NCI-H2081 treated with DMSO at 0.1 percent for 48 hours (cell line): ENCODE measurements at places on chromosomes 5 and 9.

GRCh38 chr5:14266686-14267085 lies 123.5 kb downstream of the TRIO start:
- no peak for DNase-seq

- no peak for DNase-seq
These were observed 6.6 kb downstream of the FLT4 start for GRCh38 chr5:180642779-180643178.

DNA sequence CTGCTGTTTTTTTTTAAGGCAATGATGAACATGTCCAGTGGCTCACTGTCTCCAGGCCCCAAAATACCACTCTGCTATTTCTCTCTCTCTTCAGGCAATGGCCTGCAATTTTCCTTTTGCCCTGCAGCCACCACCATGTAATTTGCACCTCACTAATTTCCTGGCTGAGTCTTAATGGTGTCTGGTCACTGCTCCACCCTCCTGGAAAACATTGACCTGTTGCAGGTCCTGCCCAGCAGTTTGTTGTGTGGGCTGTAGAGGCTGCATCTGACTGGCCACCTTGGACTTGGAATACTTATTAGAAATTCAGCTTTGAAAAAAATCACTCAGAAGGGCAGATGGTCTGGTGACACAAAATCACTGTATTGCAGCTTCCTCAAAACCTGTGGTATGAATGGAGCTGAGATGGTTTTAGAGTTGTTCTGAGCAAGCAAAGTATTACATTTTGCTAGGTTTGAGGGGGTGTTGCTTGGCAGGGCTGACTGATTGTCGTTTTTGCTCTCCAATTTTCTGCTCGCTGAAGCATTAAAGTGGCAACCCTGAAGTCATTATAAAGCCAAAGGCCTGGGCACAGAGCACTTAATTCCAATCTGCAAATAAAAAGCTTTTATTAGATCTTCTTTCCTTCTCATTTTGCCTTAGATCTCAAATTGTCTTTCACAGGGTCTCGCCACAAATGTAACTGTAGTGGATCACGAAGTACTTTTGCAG lies 134.8 kb downstream of the TMEM174 start:
- no peak for DNase-seq

DNA sequence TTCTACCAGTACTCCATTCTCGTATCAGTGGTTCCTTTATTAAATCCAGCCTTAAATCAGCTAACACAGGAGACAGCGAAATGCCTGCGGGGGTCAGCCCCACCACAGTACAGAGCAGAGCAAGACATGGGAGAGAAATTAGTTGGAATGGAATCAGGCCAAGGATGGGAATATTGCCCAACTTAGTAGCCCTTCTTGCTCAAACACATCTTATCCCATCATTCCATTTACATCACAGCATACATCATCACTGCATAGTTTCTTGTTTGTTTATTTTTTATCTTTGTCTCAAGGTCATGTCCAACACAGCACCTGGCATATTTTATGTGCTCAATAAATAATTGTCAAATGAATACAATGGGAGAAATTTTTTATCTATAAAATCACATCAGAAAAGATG lies 34.3 kb upstream of the DAB2 start:
- no peak for DNase-seq

DNA sequence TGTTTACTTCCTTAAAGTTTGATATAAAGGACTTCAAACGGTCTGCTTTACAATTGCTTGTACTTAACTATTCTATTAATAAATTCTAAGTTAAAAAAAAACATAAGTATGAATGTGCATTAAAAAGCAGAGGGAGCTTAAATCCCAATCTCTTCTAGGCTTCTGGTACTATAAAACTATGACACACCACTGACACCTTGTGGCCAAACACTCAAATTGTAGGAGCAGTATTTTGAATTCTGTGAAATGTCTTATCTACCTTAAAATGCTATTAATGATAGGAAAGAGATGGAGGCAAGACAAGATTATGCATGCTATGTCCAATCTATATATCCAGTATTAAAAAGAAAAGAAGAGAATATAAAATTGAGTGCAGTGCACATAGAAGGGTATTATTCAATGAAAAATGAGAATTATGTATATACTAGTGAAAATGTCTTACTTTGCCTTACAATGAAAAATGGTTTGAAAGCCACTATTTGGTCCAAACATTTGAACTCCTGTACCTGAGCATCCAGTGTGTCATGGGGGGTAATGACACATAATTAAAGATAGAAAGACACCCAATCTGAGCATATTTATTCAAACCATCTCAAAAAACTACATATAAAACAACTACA lies 87.6 kb downstream of the ERP44 start:
- peak; percentile 41 for DNase-seq

- DNase-seq, result no peak
These were observed 488.1 kb upstream of the PAPPA start for GRCh38 chr9:115665519-115665918.

GRCh38 chr5:121987685-121988073 lies 25.9 kb downstream of the SRFBP1 start:
- no peak for DNase-seq

GRCh38 chr9:107218829-107219485 lies 64.1 kb upstream of the RAD23B start:
- no peak for DNase-seq

DNA sequence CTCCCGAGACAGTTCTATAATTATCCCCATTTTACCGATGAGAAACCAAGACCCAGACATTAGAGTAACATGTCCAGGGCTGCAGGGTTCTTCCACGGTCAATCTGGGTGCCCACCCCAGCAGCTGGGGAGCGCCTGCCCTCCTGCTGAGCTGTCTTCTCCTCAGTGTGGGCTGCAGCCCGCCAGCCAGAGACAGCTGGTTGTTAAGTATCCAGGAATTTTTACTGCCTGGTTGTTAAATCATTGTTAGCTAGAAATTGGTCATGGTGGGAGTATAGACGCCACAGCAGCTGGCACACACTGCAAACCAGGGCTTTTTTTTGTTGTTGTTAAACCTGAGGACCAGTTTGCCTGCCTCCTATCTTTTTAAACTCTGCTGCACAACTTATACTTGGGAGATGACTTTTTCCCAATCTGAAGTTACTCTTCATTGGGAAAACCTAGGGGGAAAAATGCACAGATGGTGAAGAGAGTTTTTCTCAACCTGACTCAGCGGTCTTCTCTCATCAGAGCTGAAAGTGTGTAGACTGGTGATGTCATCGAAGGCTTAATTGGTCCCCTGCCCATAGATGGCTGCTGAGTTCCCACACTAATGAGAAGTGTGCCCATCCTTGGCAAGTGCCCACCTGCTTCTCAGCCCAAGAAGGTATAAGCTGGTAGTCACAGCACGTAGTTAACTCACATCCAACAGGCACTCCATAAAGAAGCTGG lies 208.6 kb downstream of the DRD1 start:
- DNase-seq, result no peak
